ENCODE measurements at places on chromosomes 3 and 15.

DNA sequence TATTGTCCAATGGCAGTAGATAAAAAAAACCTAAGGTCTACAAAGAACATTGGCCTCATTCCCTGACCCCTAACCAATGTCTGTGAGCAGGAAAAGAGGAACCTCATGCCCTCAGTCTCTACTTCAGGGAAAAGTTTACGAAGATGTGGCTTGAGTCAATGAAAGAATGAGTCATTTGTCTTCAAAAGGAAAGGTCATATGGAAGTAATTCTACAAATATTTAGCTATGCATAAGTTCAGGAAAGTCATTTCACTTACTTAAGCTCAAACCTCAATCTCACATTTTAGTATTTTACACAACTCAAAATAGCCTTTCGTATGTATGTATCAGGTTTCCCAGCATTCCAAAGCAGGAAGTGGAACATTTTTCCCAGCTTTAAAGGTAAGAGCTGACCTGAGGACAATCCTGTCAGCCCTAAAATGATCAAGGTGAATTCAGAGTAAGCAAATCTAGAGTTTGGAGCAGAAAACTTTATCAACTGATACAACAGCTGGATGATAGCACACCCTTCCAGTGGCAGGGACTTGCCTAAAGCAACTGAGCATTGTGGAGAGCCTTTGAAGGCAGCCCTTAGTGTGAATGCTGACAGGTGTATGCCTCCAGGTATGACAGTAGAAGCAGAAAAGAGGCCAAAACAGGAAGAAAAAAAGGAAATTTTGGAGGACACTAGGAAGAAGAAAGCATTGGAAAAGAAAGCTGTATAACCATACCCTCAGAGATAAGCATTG is 53.9 kb upstream of the ACKR4 start:
- no peak for DNase-seq

DNA sequence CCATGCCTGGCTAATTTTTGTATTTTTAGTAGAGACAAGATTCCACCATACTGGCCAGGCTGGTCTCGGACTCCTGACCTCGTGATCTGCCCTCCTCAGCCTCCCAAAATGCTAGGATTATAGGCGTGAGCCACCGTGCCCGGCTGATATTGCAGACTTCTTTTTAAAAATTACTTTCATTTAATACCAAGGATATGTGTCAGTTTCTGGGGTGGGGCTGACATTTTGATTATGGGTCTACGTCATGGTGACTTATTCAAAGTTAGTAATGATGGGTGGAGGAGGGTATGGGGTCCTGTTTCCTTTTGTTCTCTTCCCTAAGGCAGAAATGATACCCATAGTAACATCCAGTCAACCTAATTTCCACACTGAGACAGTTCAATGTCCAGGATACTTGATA is 34.7 kb downstream of the GBE1 start:
- no peak for DNase-seq

DNA sequence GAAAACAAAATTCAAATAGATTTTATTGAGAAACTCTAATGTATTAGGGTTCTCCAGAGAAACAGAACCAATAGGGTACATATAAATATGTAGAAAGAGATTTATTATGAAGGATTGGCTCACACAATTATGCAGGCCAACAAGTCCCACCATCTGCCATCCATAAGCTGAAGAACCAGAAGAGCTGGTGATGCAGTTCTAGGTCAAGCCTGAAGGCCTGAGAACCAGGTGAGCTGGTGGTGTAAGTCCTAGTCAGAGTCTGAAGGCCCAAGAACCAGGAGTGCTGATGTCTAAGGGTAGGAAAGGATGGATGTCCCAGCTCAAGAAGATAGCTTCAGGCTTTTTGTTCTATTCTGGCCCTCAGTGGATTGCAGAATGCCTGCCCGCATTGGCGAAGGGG is 2.6 kb upstream of the NFKBIZ start:
- no peak for DNase-seq

DNA sequence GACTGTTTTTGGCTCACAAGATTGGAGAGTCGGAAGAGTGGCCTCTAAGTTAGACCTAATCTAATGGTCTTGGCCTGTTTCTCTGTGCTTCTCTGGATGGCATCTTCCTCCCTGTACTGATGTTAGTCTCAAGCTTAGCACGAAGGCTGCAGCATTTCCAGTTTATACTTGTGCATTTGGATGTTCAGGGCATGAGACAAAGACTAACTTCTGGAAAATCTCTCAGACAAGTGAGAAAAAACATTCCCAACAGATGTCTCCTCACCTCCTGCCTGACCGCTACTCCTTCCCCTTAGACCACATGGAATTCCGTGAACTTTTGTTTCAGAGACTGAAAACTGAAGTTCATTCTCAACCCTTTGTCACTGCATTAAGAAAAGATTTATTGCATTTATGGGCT is 410.8 kb upstream of the MCTP2 start:
- DNase-seq: no peak

DNA sequence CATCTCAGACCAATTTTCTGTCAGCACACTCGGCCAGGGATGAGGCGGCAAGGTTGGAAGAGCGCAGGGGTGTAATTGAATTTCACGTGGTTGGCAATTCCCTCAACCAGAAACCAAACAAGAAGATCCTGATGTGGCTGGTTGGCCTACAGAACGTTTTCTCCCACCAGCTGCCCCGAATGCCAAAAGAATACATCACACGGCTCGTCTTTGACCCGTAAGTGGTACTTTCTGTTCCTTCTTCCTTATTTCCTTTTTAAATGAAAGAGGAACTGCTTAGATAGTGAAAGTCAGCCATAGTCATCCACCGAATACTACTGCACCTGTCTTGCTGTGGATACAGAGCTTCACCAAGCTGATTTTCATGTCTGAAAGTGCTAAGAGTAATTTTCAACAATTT is 60.1 kb downstream of the SGO1 start:
- DNase-seq: no peak

DNA sequence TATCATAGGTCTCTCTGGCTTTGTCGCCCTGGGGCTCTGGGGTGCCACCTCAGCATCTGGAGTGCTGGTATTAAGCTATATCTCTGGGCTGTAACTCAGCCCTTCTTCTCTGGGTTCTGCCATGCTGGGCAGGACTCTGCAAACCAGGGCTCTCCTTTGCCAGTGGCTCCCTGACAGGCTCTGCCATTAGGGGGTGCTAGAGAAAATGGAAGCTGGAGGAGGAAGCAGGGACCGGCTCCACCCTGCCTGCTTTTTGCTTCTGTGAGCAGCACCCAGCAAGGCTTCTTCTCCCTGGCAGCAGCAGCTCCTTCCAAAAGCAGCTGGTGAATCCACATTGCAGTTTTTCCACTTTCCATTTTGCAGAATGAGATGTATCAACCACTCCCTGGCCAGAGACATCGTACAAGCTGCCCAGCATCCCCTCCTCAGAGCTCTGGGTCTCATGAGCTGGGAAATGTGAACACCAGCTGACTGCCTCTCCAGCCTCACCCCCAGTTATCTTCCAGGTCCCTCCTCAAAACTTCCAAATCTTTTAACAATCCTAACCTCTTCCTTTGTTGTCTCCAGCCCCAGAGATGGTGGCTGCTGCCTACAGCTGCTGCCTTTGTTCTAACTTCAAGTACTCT is 165.0 kb downstream of the ABHD5 start:
- no peak for DNase-seq

- DNase-seq: no peak
Measured at GRCh38 chr3:24133942-24134341, 188.9 kb downstream of the NR1D2 start.

DNA sequence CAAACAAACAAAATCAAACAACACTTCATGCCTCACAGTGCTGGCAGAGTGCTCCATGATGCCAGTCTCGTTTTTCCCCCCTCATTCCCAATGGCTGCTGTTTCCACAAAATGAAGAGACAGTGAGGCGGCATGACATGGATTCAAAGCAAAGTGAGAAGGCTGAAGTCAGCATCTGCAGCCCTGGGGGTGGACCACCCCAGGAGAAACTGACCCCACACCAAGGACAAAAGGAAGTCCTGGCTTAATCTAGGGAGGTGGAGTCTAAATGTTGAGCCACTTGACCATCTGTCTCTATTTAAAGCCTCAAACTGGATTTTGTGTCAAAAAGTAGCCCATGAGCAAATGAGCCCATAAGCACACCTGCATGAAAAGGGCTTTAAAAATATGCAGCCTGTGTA is 151.2 kb upstream of the RORA start:
- DNase-seq: no peak

GRCh38 chr15:74807282-74807681 is 5.4 kb upstream of the LMAN1L start:
- DNase-seq: no peak

GRCh38 chr3:143216709-143217182 is 97.2 kb downstream of the CHST2 start:
- DNase-seq: no peak

- no peak for DNase-seq
Measured at GRCh38 chr15:52786436-52787122, 3.6 kb downstream of the ONECUT1 start.

GRCh38 chr3:123286308-123287023 is 84.7 kb downstream of the SEC22A start:
- DNase-seq: no peak

DNA sequence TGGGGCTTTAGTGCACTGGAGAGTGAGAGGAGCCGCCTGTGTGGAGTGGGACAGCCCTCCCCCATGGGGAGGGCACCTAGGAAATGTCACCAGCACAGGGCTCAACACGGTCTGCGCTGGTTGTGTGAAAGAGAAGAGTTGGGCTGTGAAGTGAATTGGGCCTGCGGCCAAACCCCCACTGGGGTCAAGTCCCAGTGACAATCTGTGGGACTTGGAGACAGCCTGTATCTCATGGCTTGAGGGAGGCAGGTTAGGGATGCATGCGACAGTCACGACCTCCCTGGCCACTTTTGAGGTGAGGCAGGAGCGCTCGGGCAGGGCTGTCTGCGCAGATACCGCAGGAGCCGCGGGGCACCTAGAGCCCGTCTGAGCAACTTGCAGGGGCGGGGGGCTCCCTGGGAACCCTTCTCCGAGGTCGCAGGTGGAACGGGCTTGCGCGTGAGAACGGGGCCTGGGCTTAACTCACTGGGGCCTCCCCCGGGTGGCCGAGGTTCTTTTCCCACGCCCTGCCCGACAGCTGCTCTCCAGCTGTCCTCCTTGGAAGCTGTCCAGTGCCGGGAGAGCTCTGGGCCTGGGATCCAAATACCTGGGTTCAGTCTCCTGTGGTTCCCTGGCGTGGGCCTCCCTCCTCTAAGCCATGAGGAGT is 77.4 kb downstream of the SNRK start:
- DNase-seq: no peak

GRCh38 chr3:101148001-101148400 is 154.8 kb upstream of the ABI3BP start:
- no peak for DNase-seq

- DNase-seq: no peak
Measured at GRCh38 chr3:186273586-186273985, 88.4 kb downstream of the DGKG start.

GRCh38 chr3:179613807-179614206 is 9.2 kb downstream of the NDUFB5 start:
- DNase-seq: no peak

- DNase-seq: no peak
Measured at GRCh38 chr3:87576752-87577151, 300.4 kb upstream of the POU1F1 start.

DNA sequence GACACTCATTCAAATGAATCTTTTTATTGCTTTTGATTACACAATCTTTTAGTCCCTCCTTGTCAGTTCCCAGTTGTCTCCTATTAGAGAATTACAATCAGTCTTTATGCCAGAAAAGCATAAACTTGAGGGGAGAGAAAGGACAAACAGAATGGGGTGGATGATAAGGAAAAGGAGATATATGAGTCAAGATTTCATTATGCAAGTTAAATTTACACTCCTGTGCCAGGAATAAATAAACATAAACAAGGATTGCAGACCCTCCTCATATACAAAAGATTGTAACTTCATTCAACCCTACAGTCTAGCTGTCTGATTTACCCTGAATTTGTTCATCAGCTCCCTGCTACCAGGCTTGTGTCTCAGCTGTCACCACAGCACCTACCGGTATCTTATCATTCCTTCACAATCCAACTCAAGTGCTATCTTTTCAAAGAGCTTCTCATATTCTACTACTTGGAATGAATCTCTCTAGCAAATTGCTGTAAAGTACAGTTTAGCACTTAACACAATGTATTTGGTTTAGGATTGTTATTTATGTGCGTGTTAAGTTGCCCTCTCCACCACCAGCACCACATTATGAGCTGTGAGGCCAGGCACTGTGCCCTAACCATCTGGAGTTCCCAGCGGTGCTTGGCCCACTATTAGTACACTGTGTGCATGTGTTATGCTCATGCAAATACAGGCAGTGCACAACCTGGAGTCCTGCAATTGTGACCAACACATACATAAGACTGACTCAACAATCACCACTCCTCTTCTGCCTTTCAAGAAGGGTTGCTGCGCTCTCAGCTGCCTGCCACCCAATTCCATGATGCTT is 504.1 kb downstream of the TBL1XR1 start:
- no peak for DNase-seq

- DNase-seq: no peak
Measured at GRCh38 chr15:87038404-87038803, 958.7 kb downstream of the AGBL1 start.

DNA sequence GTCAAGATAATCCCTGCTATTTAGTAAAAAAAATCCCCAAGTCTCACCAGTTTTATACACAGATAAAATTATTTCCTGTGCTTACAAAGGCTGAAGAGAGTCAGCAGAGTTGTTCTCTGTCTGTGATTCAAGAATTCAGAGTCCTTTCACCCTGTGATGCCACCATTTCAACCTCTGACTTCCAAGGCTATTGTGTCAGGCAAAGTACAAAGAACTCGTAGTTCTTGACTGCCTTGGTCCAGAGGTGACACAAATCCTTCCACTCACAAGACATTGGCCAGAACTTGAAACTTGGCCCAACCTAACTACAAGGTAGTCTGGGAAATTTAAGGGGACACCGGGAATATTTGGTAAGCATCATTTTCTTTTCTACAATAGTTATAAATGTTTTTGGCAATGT is 34.9 kb upstream of the CMC1 start:
- DNase-seq: no peak

DNA sequence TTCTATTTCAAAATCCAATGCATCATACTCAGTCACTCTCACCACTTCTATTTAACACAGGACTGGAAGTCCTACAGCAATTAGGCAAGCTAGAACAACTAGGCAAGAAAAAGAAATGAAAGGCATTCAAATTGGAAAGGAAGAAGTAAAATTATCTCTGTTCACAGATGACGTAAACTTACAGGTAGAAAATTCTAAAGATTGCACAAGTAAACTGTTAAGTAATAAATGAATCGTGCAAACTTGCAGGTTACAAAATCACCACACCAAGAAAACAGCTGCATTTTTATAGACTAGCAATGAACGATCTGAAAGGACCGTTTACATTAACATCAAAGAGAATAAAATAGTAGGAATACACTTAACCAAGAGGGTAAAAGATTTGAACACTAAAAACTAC is 36.2 kb downstream of the CHST2 start:
- DNase-seq: no peak

GRCh38 chr15:71180986-71181853 is 65.9 kb downstream of the THSD4 start:
- DNase-seq: no peak
